ENCODE measurements at places on chromosomes 5 and 9. TPM values are rescaled to one million over a fixed set of nuclear protein-coding genes. Genes with fewer than 3 reads are reported as not detected.

TAF1L gene
- polyA plus RNA-seq = not detected

TICAM2 gene
- 1.5 TPM for polyA plus RNA-seq

ARID3C gene
- polyA plus RNA-seq = 0.58 TPM

PPP2R2B gene
- polyA plus RNA-seq = 0.15 TPM

TMEM215 gene
- polyA plus RNA-seq = not detected

ZNF462 gene
- 0.78 TPM for polyA plus RNA-seq

- DNase-seq = no peak
These were observed 15.0 kb upstream of the HSPB3 start for GRCh38 chr5:54440456-54440893.

GRCh38 chr5:103166706-103167105 lies 46.6 kb downstream of the PPIP5K2 start:
- DNase-seq = no peak

All from liver (tissue), 10 donors.